Dorsolateral prefrontal cortex (tissue), 122 donors: ENCODE measurements at places on chromosomes 16 and 17. TPM values are rescaled to one million over a fixed set of nuclear protein-coding genes. Genes with fewer than 3 reads are reported as not detected.

Gene HOXB8
- not detected for total RNA-seq

Gene SF3B3
- 182 TPM for total RNA-seq

Gene TMEM88
- 4.6 TPM for total RNA-seq

DNA sequence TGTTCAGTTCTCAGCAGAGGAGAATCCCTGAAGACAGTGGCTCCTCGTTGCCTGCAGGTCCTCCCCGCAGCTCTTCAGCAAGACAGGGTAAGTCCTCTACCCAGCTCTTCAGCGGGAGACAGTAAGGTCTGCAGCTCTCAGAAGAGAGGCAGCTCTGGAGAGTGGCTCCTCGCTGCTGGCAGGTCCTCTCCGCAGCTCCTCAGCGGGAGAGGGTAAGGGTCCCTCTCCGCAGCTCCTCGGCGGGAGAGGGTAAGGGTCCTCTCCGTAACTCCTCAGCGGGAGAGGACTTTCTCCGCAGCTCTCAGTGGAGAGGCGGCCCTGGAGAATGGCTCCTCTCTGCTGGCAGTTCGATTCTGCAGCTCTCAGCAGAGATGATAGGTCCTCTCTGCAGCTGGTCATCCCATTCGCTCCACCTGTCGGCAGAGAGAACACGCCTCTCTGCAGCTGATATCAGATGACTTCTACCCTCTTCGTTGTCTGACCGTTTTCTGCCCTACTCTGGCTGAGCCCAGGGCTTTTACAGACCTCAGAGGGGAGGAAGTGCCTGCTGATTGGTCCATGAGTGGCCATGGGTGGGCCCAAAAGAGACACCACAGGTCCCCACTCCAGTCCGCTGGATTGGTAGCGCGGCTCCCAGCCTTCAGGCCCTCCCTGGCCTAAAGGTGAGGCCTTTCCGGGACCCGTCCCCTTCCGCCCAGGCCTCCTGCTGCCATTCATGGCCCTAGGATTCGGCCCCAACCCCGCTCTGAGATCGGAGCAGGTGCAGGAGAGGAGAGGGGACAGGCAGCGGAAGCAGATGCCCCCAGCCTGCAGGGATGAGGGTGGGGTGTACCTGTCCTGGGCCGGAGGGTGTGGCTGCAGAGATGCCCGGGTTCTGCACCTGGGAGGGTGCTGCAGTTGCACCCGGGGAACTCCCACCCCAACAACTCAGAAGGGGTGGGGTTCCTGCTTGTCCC is 11.9 kb upstream of the SHCBP1 start:
- no peak for DNase-seq

GRCh38 chr16:49604602-49605001 is 231.0 kb downstream of the C16orf78 start:
- DNase-seq, result no peak

DNA sequence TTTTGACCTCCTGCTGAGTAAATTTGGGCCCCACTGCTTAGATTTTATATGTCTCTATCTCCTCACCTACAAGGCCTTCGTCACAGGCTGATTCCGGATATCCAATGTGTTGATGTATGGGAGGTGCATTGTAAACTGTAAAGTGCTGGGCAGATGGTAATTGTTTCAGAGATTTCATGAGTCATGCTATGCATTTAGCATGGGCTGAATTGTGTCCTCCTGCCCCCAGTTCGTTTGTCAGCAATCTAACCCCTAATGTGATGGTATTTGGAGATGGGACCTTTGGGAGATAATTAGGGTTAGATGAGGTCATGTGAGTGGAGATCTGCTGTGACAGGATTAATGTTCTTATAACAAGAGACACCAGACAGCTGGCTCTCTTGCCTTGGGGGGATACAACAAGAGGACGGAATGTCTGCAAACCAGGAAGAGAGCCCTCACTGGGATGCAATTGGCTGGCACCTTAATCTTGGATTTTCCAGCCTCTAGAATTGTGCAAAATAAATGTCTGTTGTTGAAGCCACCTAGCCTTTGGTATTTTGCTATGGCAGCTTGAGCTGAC is 101.8 kb upstream of the NLRP1 start:
- no peak for DNase-seq

GRCh38 chr17:80861892-80862291 is 129.7 kb upstream of the CHMP6 start:
- peak; percentile 64 for DNase-seq
